ENCODE measurements at places on chromosomes 5 and 9.
A peak's percentile ranks its signal among the peaks of the same experiment; 100 is the strongest.

GRCh38 chr9:136339173-136339957 is 12.0 kb downstream of the GPSM1 start:
- DNase-seq = no peak

- no peak for DNase-seq
Measured at GRCh38 chr5:66406761-66407336, 189.3 kb upstream of the MAST4 start.

- no peak for DNase-seq
Measured at GRCh38 chr9:109542922-109543321, 44.8 kb upstream of the PTPN3 start.

GRCh38 chr9:98897745-98898144 is 46.0 kb upstream of the COL15A1 start:
- no peak for DNase-seq

DNA sequence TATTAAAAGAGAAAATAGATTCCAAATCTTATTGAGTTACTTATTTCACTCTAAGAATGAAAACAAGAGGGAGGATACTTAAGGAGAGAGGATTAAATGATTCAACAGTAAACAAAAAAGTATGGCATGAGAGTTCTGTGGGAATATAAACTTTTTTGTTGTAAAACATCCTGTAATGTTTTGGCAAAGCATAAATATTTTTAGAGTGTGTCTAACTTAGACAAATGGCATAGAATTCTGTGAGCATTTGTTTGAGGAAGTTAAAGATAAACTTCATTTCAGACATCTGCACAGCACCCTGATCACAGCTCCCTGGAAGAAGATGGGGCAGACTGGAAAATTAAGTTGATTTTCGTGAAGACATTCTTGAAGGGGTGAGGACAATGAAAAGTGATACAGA is 246.8 kb upstream of the HAPLN1 start:
- DNase-seq = peak; percentile 66

- DNase-seq = no peak
Measured at GRCh38 chr9:83956086-83956435, 24.0 kb downstream of the HNRNPK start.

GRCh38 chr5:94359880-94360279 is 258.5 kb downstream of the KIAA0825 start:
- DNase-seq = no peak

DNA sequence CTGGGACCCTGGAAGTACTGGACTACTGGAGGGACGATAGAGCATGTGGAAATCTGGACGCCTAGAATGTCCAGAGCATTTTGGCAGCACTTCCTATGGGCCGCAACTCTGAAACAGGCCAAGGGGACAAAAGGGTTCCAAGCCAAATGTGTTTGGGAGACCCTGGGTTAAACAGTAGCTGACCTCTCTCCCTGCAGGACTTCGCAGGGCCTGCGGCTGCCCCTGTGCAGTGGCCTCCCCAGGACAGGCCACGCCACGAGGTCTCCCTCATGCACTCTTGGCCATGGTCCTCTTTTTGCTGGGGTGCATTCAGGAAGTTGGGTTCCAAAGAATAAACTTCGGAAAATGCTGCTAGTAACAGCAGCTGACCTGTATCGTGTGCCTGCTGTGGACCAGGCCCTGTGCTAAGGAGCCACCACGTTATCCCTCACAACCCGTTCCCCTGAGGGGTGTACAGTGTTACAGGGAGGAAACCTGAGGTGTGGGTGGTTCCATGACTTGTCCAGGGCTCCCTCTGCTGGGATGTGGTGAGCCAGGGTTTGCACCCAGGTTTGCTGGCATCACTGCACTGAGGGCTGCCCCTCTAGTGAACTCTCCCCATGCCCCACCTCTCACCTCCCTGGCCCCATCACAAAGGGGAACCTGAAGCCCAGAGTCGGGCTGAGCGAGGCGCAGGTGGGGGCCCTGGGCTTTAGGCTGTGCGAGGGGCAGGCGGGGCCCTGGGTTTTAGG is 79.4 kb downstream of the AMBP start:
- DNase-seq = no peak

DNA sequence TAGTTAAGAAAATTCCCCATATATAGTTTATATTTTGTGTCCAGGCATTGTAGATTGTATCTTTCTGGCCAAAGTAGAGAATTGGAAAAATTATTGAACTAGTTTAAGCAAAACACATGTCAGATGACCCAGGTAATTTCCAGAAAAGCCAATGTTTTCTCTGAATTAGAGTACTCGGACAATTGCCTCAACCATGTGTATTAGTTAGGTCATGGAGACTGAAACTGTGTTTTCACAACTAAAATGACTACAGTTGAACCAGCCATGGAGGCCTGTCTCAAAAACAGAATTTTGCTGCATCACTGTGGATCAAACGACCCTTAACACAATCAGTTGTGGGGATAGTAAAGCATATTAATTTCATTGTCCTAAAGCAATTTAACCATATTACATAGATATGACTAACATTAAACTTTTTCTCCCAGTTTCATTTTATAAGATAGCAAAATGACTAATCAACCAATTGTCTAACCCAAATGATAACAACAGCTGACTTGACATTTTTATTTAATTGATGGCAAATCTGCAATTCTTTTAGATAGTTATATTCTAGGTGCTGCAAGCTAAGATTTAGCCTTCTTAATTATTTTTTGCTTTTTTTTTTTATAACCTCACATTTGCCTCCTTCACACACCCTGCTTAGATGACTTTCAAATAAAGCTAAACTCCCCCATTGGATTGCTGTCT is 39.2 kb upstream of the SPDL1 start:
- DNase-seq = no peak

DNA sequence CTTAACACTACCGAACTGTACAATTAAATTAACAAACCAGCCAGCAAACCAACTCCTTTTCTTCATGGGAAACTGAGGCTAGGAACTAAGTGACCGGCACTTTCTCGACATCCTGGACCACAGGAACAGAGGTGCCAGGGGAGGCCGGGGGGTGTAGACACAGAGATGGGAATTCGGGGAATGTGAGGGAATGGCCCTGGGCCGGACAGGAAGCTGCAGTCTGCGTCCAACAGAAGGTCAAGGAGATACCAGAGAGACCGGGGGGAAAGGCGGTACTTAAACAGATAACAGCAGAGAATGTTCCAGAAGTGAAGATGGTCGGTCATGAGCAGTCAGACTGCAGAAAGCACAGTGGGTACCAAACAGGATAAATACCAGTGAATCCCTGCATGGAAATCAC is 40.3 kb downstream of the DBH start:
- DNase-seq = no peak

DNA sequence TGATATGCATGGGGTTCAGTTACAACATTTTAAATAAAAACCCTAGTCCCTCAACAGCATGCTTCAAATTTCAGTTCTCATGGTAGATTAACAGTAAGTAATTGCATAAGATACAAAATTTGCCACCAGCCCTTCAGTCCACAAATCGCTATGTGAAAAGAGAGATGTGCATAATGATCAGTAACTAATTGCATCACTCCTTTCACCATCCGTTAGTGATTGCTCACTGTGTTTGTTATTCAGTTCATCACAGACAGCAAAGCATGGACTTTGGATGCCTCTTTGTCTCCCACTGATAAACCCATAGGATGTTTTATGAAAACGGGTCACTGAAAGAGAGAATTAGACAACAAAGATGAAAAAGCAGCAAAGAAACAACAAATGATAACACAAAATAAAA is 103.2 kb downstream of the MCTP1 start:
- no peak for DNase-seq

DNA sequence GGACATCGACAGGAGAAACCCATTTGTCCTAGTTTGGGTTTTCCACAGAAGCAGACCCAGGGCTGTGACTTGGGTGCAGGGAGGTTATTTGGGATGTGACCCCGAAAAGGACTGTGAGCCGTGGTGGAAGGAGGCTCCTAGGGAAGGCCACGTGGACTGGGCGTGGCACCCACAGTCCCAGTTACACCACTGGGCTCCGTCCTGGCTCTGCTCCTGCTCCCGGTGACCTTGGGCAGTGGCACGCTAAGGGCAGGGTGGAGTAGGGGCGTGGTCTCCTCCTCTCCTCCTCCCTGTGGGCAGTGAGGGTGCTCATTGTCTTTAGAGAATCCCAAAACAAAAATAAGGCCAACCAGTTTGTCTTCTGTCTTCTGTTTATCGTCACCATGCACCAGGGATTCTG is 190.1 kb downstream of the GADD45G start:
- DNase-seq = no peak

GRCh38 chr9:90044710-90045151 is 439.9 kb downstream of the GADD45G start:
- DNase-seq = no peak

DNA sequence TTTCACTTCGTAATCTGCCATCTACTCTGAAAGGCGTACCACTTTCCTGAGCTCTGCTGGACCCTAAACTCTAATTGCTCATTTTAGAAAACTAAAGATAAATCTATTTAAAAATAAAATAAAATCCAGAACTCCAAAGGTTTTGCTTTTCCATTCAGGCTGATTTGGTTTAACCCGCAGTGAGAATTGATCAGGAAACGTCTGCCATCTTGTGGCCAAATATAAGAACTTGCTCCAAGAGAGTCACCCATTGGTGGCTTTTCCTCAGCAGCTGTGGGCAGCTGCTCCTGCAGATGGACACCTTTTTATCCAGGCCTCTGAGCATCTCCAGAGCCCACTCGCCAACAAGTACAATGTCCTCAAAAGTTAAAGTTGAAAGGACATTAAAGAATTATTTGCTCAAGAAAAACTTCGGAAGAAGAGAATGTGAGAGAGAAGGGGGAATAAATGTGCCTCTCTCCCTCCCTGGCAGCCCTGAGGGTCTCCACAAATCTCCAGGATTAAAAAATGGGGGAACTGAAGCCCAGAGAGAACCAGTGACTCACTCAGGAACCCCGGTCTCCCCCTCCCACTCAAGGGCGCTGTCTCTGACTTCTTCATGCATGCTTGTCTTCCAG is 4.1 kb downstream of the SAXO1 start:
- DNase-seq = no peak
